ENCODE measurements at places on chromosomes 6 and 20. TPM values are rescaled to one million over a fixed set of nuclear protein-coding genes. Genes with fewer than 3 reads are reported as not detected.

DNA sequence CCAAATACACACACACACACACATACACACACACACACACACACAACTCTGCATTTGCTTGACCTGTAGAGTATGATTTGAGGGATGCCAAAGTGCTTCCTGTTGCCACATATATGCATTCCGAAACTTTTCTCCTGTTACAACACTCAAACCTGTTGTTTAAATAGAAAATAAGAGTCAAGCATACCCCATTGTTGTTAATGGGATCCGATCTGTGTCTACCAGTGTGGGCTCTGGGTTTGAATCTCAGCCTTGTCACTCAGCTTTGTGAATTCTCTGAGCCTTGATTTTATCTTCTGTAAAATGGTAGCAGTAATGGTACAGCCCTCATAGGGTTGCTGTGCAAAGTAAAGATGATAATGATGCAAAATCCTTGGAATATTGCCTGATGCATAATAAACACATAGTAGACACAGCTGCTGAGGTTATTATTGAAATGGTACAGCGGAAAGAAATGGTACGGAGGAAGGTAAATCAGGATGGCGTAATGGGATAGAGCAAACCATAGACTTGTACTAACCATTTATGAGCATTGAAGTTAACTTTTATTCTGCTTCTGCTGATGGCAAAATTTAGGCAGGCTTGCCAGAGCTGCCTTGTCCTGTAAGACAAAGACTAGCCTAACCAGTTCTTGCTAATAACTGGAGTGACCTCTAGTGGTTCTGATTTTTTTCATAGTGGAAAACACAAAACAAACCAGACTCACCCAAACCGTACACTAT is 113.5 kb upstream of the PHACTR1 start:
- DNase-seq, result no peak

- no peak for DNase-seq
Observed at GRCh38 chr20:56428410-56428809, 16.4 kb downstream of the CASS4 start.

GRCh38 chr6:125797886-125798444 is 7.2 kb downstream of the NCOA7 start:
- DNase-seq, result no peak

- no peak for DNase-seq
Observed at GRCh38 chr20:59221707-59222252, 58.2 kb downstream of the ZNF831 start.

DNA sequence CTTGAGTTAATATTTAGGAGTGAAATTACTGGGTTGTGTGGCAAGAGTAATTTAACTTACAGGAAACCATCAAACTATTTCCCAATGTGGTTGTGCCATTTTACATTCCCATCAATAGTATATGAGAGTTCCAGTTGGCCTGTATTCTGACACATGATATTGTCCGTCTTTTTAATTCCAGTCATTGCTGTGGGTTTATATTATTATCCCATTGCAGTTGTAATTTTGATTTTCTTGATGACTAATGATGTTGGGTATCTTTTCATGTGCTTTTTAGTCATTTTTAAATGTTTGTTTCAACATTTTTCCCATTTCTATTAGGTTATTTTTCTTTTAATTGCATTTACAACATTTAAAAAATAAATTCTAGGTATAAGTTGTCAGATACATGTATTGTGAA is 614.0 kb downstream of the UTRN start:
- DNase-seq, result no peak

- no peak for DNase-seq
Observed at GRCh38 chr20:34948030-34948429, 7.6 kb downstream of the GSS start.

DNA sequence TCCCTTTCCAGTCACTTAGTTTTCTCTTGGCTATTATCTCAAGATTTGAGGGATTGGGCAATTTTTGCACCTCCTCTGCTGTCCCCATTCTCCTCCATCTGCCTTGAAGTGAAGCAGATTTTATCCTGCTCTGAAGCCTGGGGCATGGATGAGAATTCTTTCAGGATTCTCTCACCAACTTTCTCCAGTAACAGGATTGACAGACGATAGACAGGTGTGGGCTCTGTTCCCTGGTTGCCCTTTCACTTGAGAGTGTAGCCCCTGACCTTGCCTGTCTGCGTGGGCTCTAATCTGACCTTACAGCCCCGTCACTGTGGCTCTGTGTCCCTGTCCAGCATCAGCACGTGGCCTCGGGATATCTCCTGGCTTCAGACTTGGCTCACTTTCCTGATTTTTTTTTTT is 27.1 kb downstream of the CDYL start:
- DNase-seq, result no peak

- no peak for DNase-seq
Observed at GRCh38 chr20:36094497-36094896, 60.0 kb upstream of the EPB41L1 start.

DNA sequence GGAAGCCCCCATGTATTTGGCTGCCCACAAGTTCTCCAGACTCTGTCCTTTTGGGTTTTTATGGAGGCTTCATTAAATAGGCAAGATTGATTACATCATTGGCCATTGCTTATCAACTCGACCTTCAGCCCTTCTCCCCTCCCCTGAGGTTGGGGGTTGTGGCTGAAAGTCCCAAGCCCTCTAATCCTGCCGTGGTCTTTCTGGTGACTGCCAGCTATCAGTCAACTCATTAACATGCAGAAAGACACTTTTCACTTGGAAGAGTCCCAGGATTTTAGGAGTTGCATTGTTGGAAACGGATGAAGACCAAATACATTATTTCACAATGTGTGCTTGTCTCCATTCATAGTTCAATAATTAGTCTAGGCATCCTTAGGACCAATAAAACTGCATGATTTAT is 9.5 kb downstream of the CDC5L start:
- DNase-seq, result no peak

TRIM31 gene
- total RNA-seq, result 1.3 TPM

SAPCD1 gene
- total RNA-seq, result 0.90 TPM

DNA sequence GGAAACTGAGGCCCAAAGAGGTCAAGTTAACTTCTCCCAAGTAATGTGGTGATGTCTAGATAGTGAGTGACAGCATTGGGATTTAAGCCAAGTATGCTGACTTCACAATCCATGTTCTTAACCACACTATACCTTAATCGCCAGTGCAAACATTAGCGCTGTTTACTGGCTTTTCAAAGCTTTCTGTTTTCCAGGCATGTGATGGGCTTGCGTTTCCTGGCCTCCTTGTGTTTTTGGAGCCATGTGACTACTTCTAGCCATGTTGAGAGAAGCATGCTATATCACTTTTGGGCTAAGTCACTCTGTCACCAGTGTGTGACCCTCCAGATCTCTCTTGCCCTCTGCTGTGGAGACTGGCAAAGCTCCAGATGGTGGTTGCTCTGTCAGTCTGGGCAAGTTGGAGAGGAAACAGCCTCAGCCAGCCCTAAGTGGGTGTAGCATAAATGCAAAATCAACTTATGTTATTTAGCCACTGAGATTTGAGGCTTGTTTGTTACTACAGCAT is 76.9 kb downstream of the ANKRD6 start:
- DNase-seq, result no peak

GRCh38 chr6:37557645-37558114 is 58.0 kb upstream of the CCDC167 start:
- DNase-seq, result no peak

- no peak for DNase-seq
Observed at GRCh38 chr6:15370733-15371671, 125.1 kb downstream of the JARID2 start.

- no peak for DNase-seq
Observed at GRCh38 chr6:162679681-162680080, 47.9 kb downstream of the PRKN start.

- peak; percentile 74 for DNase-seq
Observed at GRCh38 chr6:16803294-16804200, 42.3 kb upstream of the ATXN1 start.

GRCh38 chr6:36586606-36587005 is 7.6 kb upstream of the SRSF3 start:
- DNase-seq, result no peak

FLRT3 gene
- total RNA-seq, result 53.7 TPM

Data from urinary bladder (tissue), 4 donors.